ENCODE measurements at places on chromosomes 3 and 15.

- DNase-seq, result no peak
Measured at GRCh38 chr3:145735631-145736030, 425.4 kb downstream of the PLOD2 start.

DNA sequence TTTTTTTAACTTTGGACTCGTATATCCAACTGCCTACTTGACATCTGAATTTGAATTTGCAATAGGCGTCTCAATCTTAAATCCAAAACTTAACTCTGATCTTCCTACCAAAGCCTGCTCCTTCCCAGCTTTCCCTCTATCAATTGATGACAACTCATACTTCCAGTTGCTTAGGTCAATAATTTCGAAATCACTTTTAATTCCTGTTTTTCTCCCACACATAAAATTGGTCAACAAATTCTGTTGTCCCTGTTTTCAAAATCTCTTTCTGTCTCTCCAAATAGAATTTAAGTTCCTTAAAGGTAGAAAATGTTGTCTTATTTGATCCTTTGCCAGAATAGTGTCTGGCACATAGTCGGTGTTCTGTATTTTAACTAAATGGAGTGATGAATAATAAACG is 332.4 kb downstream of the SATB1 start:
- DNase-seq, result no peak

DNA sequence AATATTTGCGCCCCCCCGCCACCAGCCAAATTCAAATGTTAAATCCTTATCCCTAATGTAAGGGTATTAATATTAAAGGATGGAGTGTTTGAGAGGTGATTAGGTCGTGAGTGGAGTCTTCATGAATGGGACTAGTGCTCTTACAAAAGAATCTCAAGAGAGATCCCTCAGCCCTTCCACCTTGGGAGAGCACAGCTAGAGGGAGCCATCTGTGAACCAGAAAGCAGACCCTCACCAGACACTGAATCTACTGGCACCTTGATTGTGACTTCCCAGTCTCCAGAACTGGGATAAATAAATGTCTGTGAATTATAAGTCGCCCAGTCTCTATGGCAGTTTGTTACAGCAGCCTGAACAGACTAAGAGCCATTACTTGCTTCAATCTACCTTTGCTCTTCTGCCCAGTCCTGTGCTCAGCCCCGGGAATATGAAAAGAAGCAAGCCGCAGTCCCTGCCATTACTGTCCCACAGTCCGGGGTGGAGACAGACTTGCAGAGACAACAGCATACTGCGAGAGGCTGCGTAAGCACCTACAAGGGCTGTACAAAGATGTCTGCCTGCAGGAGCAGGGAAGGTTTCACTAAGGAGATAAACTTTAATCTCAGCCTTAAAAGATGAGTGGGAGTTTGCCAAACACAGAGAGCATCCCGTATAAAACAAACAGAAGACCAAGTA is 110.7 kb upstream of the TMCO5A start:
- DNase-seq, result no peak

GRCh38 chr15:43941555-43941954 is 114.8 kb downstream of the WDR76 start:
- DNase-seq, result no peak

GRCh38 chr3:172244011-172244410 is 204.2 kb downstream of the GHSR start:
- no peak for DNase-seq

GRCh38 chr15:41256577-41257038 is 25.5 kb downstream of the CHP1 start:
- no peak for DNase-seq
